Activated CD8-positive, alpha-beta memory T cell treated with anti-CD3 and anti-CD28 coated beads for 1 hour (primary cell): ENCODE measurements at places on chromosomes 7 and 10.

DNA sequence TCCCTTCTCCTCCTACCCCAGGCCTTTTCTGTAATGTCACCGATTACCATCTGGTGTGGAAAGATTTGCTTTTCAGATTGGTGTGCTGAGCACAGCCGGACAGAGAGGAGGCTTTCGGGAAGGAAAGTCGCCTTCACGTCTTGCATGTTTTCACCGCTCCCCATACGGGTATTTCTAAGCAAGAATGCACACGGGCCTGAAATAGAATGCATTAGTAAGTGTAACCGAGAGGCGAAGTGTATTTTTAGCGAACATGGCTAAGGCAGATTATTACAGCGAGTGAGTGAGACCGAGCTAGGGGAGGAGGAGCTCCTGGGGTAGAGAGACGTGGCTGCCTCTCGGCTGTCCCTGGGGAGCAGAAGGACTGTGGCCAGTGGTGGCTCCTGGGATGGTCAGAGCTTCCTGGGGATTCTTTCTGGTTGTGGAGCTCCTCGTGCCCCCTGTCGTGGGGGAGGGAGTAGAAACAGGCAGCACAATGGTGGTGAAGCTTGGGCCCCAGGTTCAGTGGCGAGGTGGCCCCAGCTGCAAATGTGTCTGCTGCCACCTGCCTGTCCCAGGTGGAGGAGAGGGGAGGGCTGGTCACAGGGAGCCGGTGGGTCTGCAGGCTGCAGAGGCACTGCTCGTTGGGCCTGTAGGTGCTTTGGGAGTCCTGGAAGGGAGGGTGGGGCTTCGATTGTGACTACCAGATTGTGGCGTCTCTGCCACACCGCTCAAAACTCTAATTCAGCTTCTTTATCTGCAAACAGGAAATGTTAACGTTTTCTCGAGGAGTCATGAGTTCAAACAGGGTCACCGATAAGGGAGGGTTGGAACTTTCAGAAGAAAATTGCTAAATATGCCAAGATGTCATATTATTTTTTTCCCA, 135.8 kb downstream of the CAMK1D start:
- peak; percentile 7 for DNase-seq

- DNase-seq = no peak
Observed at GRCh38 chr7:37385787-37386186, 62.9 kb downstream of the ELMO1 start.

DNA sequence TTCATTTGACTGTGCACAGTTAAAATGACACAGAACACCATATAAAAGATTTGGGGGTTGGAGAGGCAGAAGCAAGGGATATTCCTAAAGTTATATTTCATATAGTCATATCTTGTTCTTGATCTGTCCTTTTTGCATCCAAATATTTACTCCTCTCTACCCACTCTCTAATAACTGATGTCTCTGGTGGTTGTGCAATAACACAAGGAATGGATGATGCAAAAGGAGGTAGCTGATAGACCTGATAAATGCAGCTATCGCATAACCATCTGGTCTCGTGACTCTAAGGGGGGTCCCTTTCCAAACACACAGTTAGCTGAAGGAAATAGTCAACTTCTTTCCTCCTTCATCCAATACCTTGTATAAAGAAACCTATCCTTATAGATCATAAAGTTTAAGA, 123.1 kb downstream of the POLR1F start:
- no peak for DNase-seq

DNA sequence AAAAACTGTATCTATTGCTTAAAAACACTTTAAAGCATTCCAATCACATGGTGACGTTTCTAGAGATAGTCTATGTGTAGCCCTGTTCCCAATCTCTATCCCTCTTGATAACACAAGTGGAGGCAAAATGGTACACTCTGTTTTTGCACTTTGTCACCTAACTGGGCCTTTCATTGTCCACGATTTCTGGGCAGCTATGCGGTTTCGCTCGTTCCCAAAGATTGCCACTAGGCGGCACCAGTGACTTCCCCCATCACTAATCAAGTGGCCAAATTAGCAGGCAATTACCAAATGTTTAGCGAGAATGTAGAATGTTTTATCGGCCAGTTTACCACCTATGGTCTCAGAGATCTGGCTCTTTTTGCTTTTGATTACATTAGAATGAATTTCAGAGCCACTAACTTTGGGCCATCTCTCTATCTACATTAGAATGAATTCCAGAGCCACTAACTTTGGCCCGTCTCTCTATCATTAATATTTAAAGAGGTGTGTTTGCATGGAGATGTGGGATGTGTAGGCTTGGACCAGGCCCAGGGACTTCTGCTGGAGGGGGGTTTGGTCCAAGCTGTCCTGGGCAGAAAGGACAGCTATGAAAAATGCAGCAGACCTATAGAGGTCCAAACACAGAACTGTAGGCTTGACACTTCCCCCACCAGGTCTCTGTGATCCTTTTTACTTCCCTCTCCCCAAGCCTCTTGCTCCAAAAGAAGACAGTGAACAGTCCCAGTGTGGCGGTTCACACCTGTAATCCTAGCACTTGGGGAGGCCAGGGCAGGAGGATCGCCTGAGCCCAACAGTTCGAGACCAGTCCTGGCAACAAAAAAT, 90.1 kb downstream of the EPC1 start:
- peak; percentile 40 for DNase-seq

DNA sequence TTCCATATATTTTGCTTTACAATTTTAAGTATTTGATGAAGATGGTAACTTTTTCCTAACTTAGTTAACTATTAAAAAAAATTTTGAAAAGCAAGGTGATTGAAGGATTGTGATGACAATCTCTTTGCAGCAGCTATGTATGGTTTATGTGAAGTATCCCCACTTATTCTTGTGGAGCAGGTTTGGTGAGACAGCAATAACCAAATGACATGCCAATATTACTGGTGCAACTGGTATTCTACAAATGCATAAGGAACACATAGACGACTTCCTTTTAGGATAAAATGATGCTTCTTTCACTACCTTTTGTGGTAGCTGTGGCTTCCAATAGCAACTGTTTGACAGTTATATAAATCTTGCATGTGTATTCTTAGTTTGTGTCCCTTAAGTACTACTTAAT, 465.3 kb downstream of the PLXDC2 start:
- DNase-seq = no peak

GRCh38 chr10:130741901-130742855, 569.3 kb downstream of the TCERG1L start:
- DNase-seq = no peak

GRCh38 chr10:385571-386300, 250.5 kb downstream of the ZMYND11 start:
- DNase-seq = no peak

- no peak for DNase-seq
Observed at GRCh38 chr10:95096143-95096542, 26.8 kb upstream of the CYP2C8 start.
